ENCODE measurements at places on chromosomes 16 and 17.

- no peak for DNase-seq
Observed at GRCh38 chr16:13106464-13106863, 205.1 kb downstream of the SHISA9 start.

DNA sequence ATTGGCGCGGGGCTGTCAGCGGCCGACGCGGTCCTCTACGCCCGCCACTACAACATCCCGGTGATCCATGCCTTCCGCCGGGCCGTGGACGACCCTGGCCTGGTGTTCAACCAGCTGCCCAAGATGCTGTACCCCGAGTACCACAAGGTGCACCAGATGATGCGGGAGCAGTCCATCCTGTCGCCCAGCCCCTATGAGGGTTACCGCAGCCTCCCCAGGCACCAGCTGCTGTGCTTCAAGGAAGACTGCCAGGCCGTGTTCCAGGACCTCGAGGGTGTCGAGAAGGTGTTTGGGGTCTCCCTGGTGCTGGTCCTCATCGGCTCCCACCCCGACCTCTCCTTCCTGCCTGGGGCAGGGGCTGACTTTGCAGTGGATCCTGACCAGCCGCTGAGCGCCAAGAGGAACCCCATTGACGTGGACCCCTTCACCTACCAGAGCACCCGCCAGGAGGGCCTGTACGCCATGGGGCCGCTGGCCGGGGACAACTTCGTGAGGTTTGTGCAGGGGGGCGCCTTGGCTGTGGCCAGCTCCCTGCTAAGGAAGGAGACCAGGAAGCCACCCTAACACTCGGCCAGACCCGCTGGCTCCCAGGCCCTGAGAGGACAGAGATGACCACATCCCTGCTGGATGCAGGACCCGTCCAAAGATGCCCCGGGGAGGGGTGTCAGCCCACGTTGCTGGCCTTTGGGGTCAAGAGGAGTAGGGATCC, 2.4 kb upstream of the NECAB2 start:
- DNase-seq = no peak

DNA sequence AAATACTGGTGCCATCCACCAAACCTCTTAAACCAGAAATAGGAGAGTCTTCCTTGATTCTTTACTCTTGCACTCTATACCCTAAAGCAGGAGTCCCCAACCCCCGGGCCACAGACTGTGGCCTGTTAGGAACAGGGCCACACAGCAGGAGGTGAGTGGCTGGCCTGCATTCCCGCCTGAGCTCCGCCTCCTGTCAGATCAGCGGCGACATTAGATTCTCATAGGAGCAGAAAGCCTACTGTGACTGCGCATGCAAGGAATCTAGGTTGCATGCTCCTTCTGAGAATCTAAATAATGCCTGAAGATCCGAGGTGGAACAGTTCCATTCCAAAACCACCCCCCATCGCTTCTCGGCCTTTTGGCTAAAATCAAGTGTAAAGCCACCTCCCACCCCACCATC, 30.3 kb upstream of the SRCIN1 start:
- no peak for DNase-seq

- no peak for DNase-seq
Observed at GRCh38 chr16:1493746-1494094, 560 bp downstream of the TELO2 start.

DNA sequence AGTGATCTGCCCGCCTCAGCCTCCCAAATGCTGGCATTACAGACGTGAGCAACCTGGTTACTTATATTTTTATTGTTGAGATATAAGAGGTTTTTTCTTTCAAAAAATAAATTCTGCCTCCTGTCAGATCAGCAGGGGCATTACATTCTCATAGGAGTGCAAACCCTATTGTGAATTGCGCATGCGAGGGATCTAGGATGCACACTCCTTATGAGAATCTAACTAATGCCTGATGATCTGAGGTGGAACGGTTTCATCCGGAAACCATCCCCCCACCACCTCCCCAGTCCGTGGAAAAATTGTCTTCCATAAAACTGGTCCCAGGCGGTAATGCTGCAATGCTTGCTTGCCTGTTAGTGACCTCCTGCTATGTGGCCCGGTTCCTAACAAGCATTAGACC, 7.5 kb upstream of the CNEP1R1 start:
- no peak for DNase-seq

- DNase-seq = no peak
Observed at GRCh38 chr17:57713140-57713539, 32.0 kb downstream of the CCDC182 start.

- DNase-seq = no peak
Observed at GRCh38 chr17:539766-540165, 174.9 kb downstream of the VPS53 start.

GRCh38 chr16:84340325-84341040, 27.9 kb upstream of the ATP2C2 start:
- no peak for DNase-seq

GRCh38 chr17:45222289-45222995, 757 bp downstream of the FMNL1 start:
- no peak for DNase-seq

DNA sequence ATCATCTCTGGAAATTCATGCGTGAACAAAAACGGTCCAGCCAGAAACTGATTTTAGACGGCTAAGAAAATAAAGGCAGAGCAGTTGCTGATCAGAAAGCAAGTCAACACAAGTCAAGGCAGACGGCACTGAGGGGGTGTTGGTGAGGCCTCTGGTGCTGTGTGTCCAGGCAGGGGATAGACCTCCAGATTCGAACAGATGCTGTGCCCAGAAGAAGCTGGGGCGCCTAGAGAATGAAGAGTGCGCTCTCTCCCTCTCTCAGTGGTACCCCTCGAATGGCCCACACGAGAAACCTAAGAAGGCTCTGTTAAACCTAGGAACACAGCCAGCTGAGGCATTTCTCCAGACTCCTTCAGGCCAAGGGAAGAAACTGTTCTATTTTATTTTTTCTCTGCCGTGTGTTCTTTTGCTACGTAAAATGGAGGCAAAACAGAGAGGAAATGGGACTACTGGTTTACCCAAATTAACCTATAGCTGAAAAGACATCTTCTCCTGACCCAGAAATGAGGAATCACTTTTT, 178.3 kb downstream of the PMP22 start:
- no peak for DNase-seq

DNA sequence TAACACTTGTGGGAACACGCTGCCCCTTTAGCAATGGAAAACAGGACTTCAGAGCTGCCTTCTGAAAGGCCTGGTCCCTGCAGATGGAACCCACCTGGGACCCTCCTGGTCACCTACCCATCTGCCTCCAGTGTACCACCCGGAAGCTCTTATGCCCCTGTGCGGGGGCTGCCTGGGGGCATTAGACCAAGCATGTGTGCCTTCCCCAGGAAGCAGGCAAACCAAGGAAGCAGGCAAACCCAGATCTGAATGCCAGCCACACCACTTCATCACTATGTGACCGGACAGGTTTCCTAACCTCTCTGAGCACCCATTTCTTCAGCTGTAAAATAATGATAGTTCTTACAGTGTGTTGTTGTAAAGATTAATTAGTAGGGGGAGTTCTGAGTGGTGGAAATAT, 20.8 kb upstream of the LRRC37A3 start:
- DNase-seq = no peak

All from HS-5 (cell line).